ENCODE measurements at places on chromosomes 5 and 9.

DNA sequence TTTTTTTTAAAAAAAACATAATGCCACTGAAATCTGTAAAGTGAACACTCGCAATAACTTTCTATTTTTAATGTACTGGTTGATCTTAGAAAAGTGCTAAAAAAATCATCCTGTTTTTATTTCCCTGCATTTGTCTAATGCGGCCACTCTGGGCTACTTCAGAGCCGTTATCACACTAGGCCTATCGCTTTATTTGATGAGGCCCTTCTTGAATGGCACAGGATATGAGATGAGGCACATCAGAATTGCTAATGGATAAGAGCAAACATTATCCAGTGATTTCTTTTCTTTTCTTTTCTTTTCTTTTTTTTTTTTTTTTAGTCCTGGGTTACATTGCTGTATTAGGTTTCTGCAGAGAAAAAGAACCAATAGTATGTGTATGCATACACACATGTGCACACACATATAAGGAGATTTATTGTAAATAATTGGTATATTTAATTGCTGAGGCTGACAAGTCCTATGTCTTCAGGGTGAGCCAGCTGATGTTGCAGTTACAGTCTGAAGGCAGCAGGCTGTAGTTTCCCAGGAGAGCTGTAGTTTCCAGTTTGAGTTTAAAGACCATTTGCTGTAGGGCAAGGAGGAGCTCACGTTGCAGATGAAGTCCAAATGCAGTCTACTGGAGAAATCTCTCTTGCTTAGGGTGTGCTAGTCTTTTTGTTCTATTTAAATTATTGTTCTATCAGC is 391.7 kb downstream of the MED10 start:
- no peak for DNase-seq

DNA sequence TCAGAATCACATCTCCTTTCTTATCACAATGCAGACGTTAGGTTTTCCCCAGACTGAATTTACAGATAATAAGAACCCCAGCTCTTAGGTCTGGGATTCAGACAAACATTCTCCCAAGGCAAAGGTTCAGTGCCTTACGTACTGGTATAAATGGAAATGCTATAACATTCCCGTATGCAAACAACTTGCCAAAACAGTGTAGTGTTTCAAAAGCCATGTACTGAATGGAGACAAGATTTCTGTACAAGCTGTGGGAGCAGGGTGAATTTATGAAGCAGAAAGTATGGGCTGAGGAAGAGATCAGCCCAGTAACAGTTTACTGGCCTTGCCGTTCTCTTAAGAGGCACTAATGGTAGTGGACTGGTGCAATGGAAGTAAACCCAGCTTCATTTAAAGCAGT is 225.5 kb upstream of the ZNF462 start:
- no peak for DNase-seq

GRCh38 chr9:85215961-85216360 is 525.8 kb downstream of the AGTPBP1 start:
- DNase-seq: no peak

DNA sequence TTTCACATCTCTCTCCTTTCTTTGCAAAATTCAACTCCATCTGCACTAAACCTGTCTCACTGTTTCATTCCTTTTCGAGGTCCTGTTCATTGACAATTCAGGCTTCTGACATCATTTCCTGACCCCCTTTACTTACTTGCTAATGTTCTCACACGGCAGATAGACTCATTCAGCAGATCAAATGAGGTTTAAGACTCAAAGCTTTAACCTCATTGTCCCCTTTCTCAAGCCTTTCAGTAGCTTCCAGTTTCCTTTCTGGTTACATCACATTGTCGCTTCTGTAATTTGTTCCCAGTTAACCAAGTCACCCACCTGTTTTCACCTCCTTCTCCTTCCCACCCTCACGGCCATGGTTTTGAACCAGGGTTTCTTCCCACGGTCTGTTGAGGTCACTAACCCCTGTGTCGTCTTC is 143.4 kb upstream of the OTULINL start:
- peak; percentile 77 for DNase-seq

- no peak for DNase-seq
Observed at GRCh38 chr5:138141734-138142133, 2.5 kb upstream of the NME5 start.

- peak; percentile 4 for DNase-seq
Observed at GRCh38 chr5:127536687-127537086, 19.2 kb downstream of the PRRC1 start.

DNA sequence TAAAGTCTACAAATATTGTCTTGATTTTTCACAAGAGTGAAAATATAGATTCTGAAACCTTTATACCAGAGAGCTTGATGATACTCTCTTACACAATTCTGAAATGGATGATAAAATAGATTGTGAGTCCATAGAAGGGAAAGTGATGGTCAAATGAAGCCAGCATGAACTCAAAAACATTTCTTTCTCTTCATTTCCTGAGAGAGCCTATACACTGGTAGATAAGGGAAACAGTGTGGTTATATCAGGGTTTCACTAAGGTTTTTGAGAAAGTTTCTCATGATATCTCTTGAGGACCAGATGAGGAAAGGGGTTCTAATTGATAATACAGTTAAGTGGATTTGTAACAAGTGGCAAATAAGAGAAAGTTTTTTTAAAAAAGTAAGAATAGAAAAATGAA is 254.1 kb downstream of the PJA2 start:
- DNase-seq: no peak

DNA sequence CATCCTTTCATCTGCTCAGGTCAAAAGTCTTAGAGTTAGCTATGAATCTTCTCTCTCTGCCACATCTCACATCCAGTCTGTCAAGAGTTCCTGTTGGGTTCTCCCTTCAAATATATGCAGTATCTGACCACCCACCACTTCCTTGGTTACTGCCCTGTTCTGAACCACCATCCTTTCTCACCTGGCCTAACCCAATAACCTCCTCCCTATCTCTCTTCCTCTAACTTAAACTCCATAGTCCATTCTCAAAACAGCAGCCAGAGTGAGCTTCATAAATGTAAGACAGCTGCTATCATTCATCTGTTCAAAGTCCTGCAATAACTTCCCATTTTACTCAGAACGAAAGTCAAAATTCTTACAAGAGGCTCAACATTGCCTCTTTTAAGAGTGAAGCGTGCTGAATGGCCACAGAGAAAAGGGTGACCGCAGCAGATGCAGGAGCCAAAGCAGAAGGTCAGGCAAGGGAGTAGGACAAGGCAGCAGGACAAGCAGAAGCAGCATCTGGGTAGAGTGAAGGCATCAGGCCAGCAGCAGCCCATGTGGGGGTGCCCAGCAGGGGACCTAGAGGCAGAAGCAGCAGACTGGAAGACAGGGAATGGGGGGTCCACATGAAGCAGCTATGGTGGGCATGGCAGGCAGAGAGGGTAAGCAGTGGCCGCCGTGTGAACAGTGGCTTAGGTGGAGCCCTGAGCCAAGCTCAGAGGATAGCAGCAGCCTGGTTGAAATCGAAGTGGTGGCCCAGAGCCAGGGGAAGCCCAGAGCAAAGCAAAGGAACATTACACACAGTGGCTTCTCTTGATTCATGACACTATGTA is 39.3 kb upstream of the CDC42SE2 start:
- peak; percentile 94 for DNase-seq

DNA sequence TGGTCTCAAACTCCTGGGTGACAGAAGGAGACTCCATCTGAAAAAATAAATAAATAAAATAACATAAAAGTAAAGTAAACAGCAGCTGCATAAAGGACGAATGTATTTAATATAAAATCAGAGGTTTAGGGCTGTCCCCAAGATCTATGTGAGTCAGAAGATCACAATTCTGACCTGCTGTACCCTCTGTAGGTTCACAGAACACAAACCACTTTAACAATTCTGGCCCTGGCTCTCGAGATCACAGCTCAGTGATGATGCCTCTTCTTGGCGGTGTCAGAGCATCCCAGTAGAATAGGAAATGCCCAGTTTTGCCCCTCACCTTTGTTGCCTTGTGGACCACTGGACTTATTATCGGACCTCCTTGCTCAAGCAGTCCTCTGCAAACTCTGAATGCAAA is 380.9 kb downstream of the TLE1 start:
- DNase-seq: no peak
